ENCODE measurements at places on chromosomes 6 and 20. TPM values are rescaled to one million over a fixed set of nuclear protein-coding genes. Genes with fewer than 3 reads are reported as not detected.

RSPH9 gene
- total RNA-seq, result 0.57 TPM

EMILIN3 gene
- 2.2 TPM for total RNA-seq

HCRTR2 gene
- 2.0 TPM for total RNA-seq

BPI gene
- not detected for total RNA-seq

TMEM14A gene
- 84.0 TPM for total RNA-seq

PACRG gene
- total RNA-seq, result 23.6 TPM

Data from dorsolateral prefrontal cortex (tissue), 122 donors.